Effector memory CD4-positive, alpha-beta T cell (primary cell): ENCODE measurements at places on chromosomes 6 and 20.

DNA sequence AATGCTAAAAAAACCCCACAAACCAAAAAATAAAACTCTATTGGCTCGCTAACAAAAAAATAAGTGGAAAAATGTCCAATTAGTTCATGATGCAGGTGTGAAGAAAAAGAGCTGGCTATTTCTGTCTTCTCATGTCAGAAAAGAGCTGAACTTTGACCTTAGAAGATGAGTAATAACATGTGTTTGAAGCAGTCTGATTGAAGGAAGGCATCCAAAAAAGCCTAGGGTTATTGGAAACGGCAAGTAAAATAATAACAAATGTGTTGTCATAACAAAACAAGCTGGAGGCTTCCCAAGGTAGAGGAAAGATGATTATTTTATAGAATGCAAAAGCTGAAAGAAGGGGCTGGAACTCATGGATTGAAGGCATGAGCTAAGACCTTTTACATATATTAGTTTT lies 94.4 kb upstream of the FAM184A start:
- no peak for DNase-seq

DNA sequence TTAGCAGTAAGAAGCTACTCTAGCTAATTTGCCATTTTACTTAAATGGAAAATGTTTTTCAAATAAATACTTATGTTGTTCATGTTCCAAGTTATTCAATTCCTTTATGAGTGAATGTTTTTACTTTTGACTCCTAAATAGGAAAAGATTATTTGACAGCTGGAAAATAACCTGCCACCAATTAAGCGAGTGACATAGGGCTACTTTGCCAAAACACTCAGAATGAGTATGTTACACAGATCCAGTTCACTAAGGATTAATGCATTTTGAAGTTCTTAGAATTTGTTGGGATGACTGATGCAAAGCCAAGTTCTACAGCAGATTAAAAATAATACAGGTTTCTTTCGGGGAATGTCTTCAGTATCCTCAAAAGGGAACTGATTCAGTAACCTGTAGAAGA lies 144.4 kb downstream of the ADGRG6 start:
- no peak for DNase-seq

GRCh38 chr20:58840816-58841538 lies 9.7 kb downstream of the GNAS-AS1 start:
- DNase-seq: no peak

GRCh38 chr20:40965671-40966070 lies 63.0 kb upstream of the TOP1 start:
- DNase-seq: no peak

- no peak for DNase-seq
Observed at GRCh38 chr20:11232896-11233295, 559.1 kb upstream of the JAG1 start.

DNA sequence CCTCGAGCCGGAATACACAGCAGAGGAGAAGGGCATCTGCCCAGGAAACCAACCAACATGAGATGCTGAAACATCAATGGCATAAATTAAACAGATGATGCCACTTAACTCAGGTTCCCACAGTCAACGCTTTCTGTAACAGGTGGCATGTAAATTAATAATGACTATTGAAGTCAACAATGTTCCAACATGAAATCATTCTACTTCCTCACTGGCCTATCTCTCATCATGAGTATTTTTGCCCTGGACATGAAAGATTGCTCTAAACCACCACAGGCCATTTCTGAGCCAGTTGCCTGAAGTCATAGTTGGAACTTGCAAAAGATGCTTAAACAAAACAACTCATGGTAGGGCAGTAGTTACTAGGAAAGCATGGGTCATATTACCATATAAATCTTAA lies 397.9 kb upstream of the JARID2 start:
- DNase-seq: no peak

- no peak for DNase-seq
Observed at GRCh38 chr20:12570371-12570770, 438.4 kb upstream of the SPTLC3 start.
